ENCODE measurements at places on chromosomes 16 and 17.
A peak's percentile ranks its signal among the peaks of the same experiment; 100 is the strongest.

DNA sequence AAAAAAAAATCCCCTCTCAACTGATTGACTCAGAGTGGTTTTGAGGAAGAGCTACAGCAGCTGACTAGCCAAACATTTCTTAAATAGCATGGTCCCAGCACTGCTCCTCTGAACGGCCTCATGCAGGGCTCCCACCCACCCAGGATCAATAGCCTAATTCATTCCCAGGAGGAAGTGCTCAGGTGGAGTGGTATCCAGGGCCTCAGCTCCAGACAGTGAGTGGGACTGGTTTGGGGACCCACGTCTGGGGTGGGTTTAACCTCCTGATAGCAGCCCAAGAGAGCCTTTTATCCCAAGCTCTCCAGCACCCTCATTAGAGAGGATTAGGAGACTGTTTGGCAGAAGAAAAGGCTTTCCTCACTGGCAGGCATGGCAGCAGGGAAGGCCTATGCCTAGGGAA lies 68.5 kb upstream of the CDH5 start:
- DNase-seq = no peak

DNA sequence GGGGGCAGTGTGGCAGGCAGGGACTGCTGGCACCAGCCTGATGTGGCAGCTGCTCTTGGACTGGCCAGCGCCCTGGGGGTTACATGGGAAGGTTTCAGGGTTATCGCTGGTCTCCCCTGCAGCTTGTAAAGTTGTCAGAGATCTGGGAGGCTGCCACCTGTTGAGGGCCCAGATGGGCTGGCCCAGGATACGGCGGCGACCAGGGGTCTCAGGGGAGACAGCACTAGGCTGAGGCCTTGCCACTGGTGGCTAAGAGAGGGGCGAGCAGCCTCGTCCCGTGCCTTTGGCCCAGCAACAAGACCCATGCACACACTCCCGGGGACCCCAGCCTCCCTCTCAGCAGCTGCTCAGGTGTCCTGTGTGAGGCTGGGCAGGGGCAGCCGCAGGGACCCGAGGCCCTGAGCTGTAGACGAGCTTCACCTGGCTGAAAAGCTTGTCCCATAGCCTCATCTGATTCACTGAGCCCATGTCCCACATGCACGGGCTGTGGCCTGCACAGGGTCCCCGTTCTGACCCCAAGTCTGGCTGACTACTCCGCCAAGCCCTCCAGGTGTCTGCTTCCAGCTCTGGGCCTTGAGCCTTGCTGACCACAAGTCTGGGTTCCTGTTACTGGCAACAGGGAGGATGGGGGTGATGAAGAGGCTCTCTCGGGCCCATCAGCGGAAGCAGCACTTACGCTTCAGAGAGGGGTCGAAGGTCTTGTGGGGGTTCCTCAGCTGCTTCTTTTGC lies 6.2 kb downstream of the DUS1L start:
- no peak for DNase-seq

DNA sequence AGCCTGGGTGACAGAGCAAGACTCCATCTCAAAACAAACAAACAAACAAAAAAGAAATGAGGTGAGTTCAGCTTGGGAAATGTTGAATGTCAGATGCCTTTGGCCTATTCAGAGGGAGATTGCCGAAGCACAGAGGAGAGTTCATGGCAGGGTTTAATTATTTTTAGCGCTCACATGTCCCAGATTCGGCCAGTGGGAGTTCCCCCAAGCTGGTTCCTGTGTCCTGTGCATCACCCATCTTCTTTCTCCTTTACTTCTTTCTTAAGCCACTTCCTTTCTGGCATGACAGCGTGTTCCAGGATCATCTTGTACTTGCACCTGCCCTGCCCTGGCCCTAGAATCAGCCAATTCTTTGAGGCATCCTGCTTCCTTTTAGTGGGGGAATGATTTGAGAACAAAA lies 9.2 kb downstream of the MPV17L start:
- DNase-seq = no peak

GRCh38 chr16:88886845-88887521 lies 20.5 kb upstream of the PABPN1L start:
- DNase-seq = no peak

- DNase-seq = no peak
These were observed 46.7 kb upstream of the ANKFY1 start for GRCh38 chr17:4310354-4311060.

DNA sequence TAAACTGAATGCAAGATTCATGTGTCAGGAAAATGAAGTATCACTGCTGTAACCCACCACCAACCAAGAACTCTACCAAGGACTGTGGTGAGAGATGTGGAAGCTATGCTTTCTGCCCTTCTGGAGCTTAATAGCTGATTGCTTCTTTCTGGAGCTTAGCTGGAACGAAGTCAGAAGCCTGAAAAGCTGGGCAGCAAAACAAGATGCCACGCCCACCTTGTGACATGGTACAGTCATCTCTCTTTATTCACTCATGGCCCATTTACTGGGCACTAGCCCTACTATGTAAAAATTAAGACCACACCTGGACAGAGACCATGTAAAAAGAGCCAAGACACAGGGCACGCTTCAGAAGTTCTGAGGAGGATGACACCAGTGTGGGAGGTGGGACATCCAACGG lies 48.1 kb downstream of the TEX2 start:
- no peak for DNase-seq

DNA sequence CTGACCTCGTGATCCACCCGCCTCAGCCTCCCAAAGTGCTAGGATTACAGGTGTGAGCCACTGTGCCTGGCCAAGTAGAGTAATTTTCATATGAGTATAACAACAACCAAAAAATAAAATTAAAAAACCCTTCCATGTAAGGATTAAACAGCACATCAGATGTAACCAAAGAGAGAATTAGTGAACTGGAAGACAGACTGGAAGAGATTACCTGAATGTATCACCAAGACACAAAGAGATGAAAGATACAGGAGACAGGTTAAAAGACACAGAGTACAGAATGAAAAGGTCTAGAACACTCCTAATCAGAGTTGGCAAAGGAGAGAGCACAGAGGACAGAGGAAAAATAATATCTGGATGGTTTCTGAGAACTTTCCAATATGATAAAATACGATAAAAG lies 1.8 kb upstream of the TNK1 start:
- no peak for DNase-seq

GRCh38 chr17:48567209-48567608 lies 10.9 kb downstream of the HOXB4 start:
- DNase-seq = no peak

- no peak for DNase-seq
These were observed 90.2 kb downstream of the SMG6 start for GRCh38 chr17:2213291-2213960.

- DNase-seq = no peak
These were observed 55.9 kb downstream of the MSI2 start for GRCh38 chr17:57312242-57312641.

GRCh38 chr17:43880420-43880991 lies 26.8 kb downstream of the MPP2 start:
- peak; percentile 9 for DNase-seq

- peak; percentile 38 for DNase-seq
These were observed 43.6 kb downstream of the NOS2 start for GRCh38 chr17:27756467-27757371.

GRCh38 chr16:67883146-67883871 lies 1.4 kb upstream of the NRN1L start:
- no peak for DNase-seq

DNA sequence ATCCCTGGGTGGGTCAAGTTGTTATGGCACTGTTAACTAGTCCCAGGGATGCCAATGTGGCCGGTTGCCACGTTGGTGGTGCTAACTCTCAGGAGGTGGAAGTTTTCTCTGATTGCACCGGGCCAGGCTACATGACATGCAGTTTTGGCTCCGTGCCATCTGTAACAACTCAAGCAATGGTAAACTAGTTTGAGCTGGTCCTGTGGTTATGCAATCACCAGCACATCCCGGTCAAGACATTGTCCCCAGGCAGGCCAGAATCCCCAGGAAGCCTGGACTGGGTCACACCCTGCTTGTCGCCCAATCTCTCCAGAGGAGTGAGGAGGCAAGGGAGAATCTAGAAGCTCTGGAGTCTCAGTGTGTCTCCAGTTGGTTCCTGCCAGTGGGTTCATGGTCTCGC lies 10.1 kb upstream of the CCL17 start:
- DNase-seq = no peak

GRCh38 chr16:86810062-86810461 lies 231.7 kb downstream of the FOXL1 start:
- DNase-seq = no peak

- DNase-seq = no peak
These were observed 6.4 kb upstream of the RAB40C start for GRCh38 chr16:583470-583814.

GRCh38 chr17:43573579-43574321 lies 27.6 kb upstream of the ETV4 start:
- DNase-seq = no peak

DNA sequence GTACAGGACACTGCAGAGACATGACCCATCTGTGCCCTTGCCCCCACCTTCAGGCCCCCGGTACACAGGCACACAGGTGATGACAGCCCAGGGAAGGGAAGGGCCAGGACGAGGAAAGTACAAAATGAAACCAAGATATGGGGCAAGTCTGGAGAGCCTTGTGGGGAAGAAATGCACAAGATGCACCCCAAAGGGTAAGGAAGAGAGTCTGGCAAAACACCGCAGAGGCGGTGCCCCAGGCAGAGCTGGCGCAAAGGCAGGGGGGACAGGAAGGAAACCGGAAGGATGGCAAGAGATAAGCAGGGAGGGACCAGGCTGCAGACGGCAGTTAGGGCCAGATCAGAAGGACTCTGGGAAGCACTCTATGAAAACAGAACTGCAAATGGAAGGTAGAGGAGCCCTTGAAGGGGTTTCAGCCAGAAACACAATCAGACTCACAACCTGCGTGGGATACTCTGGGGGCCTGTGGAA lies 81.4 kb downstream of the SLC39A11 start:
- DNase-seq = no peak

DNA sequence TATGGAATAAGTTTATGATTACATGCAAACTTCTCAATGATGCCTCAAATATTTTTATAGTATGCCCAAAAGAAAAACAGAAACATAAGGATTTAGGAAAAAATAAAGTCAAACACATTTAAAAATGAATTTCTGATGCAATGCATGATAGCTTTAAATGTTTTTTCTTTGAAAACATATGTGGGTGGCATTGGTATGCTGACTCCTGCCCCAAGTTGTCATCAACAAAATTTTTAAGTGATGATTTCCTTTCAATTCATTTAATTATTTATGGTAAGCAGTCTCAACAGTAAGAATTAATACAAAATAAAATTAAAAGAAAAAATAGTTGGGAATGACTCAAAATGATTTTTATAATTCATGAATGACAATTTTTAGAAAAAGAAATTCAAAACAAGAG lies 104.9 kb downstream of the CEP112 start:
- DNase-seq = no peak

GRCh38 chr17:72717276-72717675 lies 375.2 kb downstream of the SLC39A11 start:
- no peak for DNase-seq

- no peak for DNase-seq
These were observed 10.5 kb upstream of the PIK3R6 start for GRCh38 chr17:8877984-8878383.

DNA sequence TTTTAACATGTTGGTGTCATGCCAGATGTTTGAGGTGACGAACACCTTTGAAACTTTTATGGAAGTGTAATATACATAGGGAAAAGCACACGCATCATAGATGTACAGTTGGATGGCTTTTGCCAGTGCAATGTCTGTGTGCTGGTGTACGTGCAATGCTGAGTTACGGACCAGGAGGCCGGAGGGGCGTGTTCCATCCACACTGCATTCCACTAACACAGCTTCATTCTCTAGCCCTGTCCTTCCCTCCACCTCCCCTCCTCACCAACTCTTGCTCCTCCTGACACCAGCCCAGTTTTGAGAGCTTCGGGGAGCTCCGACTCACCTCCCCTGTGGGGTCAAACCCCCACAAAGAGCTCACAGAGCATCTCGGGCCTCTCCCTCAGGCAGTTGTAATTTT lies 358.8 kb downstream of the C16orf95 start:
- no peak for DNase-seq

DNA sequence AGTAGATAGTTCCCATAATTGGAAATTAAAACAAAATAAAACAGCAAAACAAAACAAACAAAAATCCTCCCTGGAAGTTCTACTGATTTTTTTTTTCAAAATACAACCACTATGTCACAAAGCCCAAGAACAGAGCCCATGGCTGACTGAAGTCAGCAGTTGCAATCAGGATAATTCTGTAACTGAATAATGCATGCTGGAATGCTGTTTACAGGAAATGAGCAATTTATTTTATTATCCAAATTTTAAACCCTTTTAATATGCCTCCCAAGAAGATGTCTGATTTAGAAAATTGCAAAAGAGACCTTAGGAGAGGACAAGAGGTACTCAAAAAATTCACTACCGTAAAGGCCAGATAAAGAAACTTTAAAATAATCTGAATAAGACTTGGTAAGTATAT lies 578.2 kb downstream of the TOX3 start:
- DNase-seq = no peak

DNA sequence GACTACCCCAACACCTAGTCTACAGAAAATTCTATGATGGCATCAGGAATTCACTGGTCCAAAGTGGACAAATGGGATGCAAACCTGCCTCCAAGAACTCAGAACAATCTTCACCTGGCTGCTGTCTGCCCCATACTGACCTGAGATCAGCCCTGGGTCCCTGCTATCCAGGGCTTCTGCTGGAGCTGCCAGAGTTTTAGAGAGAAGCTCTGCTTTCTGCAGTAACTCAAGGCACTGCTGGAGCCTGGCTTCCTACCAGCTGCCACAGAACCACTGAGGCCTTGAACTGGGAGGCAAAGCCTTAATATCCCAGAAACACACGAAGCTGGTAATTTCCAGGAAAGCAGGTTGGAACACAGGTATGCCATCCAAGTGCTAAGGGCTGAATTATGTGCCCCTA lies 7.5 kb downstream of the TMEM170A start:
- DNase-seq = no peak

GRCh38 chr17:6366221-6366666 lies 68.7 kb downstream of the AIPL1 start:
- DNase-seq = no peak
